Activated T-cell treated with anti-CD3 and anti-CD28 coated beads, Interleukin-2, amount 50 U/mL, for 72 hours (primary cell): ENCODE measurements at places on chromosomes 7 and 10. TPM values are rescaled to one million over a fixed set of nuclear protein-coding genes. Genes with fewer than 3 reads are reported as not detected.

DNA sequence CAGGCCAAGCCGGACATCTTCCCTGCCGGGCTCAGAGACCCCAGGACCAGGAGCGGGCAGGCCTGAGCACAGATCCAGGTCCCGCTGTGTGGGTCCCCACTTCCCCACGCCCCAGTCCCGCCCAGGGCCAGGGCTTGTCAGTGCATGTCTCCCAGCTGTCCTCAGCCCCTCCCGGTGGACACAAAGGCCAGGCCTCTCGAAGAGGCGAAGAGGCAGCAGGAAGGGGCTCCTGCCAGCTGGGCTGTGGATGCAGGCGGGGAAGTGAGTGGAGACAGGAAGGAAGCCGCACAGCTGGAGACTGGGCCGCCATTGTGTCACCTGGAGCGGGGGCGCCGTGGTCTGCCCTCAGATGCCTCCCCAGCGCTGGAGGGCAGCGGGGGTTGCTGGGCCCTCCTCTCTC, 4.8 kb downstream of the GRIFIN start:
- no peak for DNase-seq
- peaks cover 25% of the 10 kb centered on the region for H3K27me3 ChIP-seq
- H3K36me3 ChIP-seq, result no peaks in the 10 kb centered on the region
- H3K4me1 ChIP-seq, result peaks cover 6% of the 10 kb centered on the region
- H3K4me3 ChIP-seq, result no peak overlapping the region

DNA sequence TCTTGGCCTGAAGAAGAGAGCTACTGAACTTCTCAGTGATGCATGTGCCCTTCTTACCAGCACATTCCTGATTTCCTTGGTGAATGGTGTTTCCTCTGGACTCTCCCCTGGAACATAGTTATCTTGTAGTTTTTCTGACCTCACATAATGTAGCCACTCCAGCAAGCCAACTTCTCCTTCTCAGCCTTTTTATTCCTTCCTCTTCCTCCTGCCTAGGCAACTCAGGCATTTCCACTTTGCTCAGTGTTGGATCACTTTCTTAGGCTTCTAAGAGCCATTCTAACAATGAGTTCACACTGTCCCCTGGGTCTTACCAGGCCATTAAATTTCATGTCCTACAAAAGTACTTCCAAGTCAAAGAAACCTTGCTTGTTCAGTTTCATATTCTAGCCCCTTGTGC, 3.6 kb upstream of the PTTG1IP2 start:
- no peak for DNase-seq
- no peak overlapping the region for H3K27ac ChIP-seq
- H3K4me1 ChIP-seq, result peaks cover 7% of the 10 kb centered on the region
- peaks cover 13% of the 10 kb centered on the region for H3K36me3 ChIP-seq
- no peak overlapping the region for H3K4me3 ChIP-seq

- no peak overlapping the region for H3K4me3 ChIP-seq
- DNase-seq, result no peak
- no peaks in the 10 kb centered on the region for H3K4me1 ChIP-seq
- no peaks in the 10 kb centered on the region for H3K27me3 ChIP-seq
- H3K36me3 ChIP-seq, result no peaks in the 10 kb centered on the region
- no peak overlapping the region for H3K27ac ChIP-seq
Observed at GRCh38 chr10:131277278-131277677, 34.2 kb downstream of the TCERG1L start.

GRCh38 chr10:20768843-20769242, 128.3 kb downstream of the NEBL start:
- H3K4me1 ChIP-seq, result no peaks in the 10 kb centered on the region
- H3K4me3 ChIP-seq, result no peak overlapping the region
- no peaks in the 10 kb centered on the region for H3K36me3 ChIP-seq
- H3K27me3 ChIP-seq, result peaks cover 8% of the 10 kb centered on the region
- H3K27ac ChIP-seq, result no peak overlapping the region

- H3K36me3 ChIP-seq, result no peaks in the 10 kb centered on the region
- H3K4me3 ChIP-seq, result no peak overlapping the region
- no peak for DNase-seq
- H3K27ac ChIP-seq, result no peak overlapping the region
Observed at GRCh38 chr10:100565206-100565985, 29.7 kb downstream of the HIF1AN start.

GHRHR gene
- total RNA-seq, result not detected

DNA sequence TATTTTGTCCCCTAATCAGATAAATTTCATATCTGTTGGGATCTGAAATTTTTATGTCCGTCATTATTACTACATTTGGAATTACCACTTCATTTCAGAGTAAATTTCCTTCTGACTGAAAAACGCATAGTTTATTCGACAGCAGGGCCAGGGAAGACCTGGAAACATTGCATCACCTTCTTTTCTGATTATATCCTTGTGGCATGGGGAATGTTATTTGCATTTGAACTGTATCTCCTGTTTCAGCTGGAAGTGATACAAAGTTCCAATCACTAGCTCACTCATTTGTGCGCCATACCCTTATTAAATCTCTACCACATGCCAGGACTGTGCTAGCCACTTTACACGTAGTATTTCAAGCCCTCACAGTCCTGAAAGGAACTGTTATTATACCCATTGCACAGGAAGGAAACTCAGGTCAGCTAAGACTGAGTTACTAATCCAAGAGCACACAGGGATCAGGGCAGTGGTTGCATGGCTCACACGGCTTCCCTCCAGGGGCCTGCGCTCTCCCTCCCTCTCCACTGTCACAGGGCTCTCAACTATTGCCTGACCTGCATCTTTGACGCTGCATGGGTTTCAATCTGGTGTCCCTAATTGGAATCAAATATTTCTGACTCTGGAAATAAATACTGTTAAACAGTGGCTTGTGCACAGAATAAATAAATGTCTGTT, 84.4 kb upstream of the NANOS1 start:
- H3K27me3 ChIP-seq, result peaks cover 13% of the 10 kb centered on the region
- H3K4me1 ChIP-seq, result no peaks in the 10 kb centered on the region

AKR1C4 gene
- not detected for total RNA-seq

DNA sequence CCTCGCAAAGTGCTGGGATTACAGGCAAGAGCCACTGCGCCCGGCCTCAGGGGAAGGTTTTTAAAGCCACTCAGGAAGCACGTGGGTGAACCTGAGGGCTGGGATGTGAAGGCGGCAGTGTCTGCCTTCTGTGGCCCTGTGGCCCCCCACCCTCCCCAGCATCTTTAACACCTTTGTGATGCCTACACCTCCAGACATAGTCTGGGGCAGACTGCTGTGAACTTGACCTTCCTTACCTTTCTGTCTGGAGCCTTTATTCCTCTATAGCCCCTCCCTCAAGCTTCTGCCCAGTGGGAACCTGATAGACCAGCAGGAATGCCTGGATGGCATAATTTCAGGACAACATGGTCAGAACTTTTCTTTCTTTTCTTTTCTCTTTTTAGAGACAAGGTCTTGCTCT, 550.2 kb downstream of the GALNT17 start:
- no peak overlapping the region for H3K27ac ChIP-seq
- H3K36me3 ChIP-seq, result peaks cover 3% of the 10 kb centered on the region
- DNase-seq, result no peak
- no peaks in the 10 kb centered on the region for H3K27me3 ChIP-seq
- no peaks in the 10 kb centered on the region for H3K4me1 ChIP-seq
- no peak overlapping the region for H3K4me3 ChIP-seq

DNA sequence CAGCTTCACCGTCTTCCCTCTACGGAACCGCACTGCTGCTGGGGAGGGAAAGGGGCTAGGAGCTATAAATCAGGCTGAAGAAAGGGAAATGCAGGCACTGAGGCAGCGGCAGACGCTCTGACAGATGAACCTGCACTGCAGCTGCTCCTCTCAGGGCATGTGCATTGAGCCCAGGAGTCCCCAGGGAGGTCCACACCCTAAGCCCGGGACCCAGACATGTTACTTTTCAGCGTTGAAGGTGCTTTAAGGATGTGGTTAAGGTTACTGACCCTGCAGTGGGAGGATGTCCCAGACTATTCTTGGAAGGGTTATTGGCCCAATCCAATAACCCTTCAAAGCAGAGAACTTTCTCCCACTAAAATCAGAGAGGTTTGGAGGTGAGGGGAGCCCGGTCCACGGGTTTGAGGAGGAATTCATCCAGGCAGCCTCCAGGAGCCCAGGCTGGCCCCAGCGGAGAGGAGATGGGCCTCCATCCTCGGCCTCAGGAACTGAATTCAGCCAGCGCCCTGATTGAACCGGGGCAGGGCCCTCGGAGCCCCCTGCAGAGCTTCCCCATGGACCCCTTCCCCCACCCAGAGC, 75.4 kb downstream of the ADARB2 start:
- H3K36me3 ChIP-seq, result no peaks in the 10 kb centered on the region
- no peak for DNase-seq
- H3K27ac ChIP-seq, result no peak overlapping the region
- H3K4me3 ChIP-seq, result no peak overlapping the region
- H3K27me3 ChIP-seq, result peaks cover 24% of the 10 kb centered on the region

GRCh38 chr10:9097991-9098306, 1043.5 kb downstream of the GATA3 start:
- DNase-seq, result no peak
- H3K36me3 ChIP-seq, result no peaks in the 10 kb centered on the region
- no peak overlapping the region for H3K4me3 ChIP-seq
- H3K4me1 ChIP-seq, result peaks cover 41% of the 10 kb centered on the region
- no peaks in the 10 kb centered on the region for H3K27me3 ChIP-seq

C10orf62 gene
- not detected for total RNA-seq

GRCh38 chr7:101077303-101078086, 7.8 kb upstream of the TRIM56 start:
- H3K27me3 ChIP-seq, result peaks cover 7% of the 10 kb centered on the region
- H3K36me3 ChIP-seq, result no peaks in the 10 kb centered on the region
- peaks cover 9% of the 10 kb centered on the region for H3K4me1 ChIP-seq
- H3K27ac ChIP-seq, result no peak overlapping the region
- peak; percentile 87 for DNase-seq

TRIM73 gene
- 12.1 TPM for total RNA-seq

DNA sequence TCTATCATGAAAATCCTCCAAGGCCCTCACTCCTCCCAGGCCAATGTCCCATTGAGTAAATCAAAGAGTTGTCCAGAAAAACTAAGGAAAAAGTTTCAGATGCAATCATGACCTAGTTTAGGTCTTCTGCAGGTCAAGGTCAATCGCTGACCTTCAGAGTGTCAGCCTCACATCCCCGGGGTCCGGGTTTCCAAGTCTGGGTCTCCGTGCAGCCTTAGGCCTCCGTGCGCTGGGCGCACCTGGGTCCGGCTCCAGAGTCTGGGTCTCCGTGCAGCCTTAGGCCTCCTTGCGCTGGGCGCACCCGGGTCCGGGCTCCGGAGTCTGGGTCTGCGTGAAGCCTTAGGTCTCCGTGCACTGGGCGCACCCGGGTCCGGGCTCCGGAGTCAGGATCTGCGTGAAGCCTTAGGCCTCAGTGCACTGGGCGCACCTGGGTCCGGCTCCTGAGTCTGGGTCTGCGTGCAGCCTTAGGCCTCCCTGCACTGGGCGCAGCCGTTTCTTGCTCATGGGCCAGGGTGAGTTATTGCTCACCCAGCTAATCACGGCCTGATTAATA, 236.2 kb downstream of the TCERG1L start:
- H3K4me3 ChIP-seq, result no peak overlapping the region
- no peak overlapping the region for H3K27ac ChIP-seq
- no peaks in the 10 kb centered on the region for H3K27me3 ChIP-seq

- H3K4me1 ChIP-seq, result no peaks in the 10 kb centered on the region
- H3K27ac ChIP-seq, result no peak overlapping the region
- no peaks in the 10 kb centered on the region for H3K27me3 ChIP-seq
- no peak overlapping the region for H3K4me3 ChIP-seq
- DNase-seq, result no peak
Observed at GRCh38 chr7:118793582-118793981, 569.1 kb downstream of the ANKRD7 start.
